ENCODE measurements at places on chromosomes 13 and 19.
A peak's percentile ranks its signal among the peaks of the same experiment; 100 is the strongest.

- DNase-seq = no peak
Measured at GRCh38 chr19:14401468-14402195, 17.5 kb downstream of the DDX39A start.

- DNase-seq = no peak
Measured at GRCh38 chr13:20701461-20701860, 2.0 kb upstream of the IL17D start.

- no peak for DNase-seq
Measured at GRCh38 chr13:53920916-53921315, 892.3 kb downstream of the OLFM4 start.

GRCh38 chr19:53102756-53103233, 427 bp downstream of the ZNF160 start:
- peak; percentile 36 for DNase-seq

- DNase-seq = no peak
Measured at GRCh38 chr13:25186187-25186586, 14.1 kb upstream of the AMER2 start.

DNA sequence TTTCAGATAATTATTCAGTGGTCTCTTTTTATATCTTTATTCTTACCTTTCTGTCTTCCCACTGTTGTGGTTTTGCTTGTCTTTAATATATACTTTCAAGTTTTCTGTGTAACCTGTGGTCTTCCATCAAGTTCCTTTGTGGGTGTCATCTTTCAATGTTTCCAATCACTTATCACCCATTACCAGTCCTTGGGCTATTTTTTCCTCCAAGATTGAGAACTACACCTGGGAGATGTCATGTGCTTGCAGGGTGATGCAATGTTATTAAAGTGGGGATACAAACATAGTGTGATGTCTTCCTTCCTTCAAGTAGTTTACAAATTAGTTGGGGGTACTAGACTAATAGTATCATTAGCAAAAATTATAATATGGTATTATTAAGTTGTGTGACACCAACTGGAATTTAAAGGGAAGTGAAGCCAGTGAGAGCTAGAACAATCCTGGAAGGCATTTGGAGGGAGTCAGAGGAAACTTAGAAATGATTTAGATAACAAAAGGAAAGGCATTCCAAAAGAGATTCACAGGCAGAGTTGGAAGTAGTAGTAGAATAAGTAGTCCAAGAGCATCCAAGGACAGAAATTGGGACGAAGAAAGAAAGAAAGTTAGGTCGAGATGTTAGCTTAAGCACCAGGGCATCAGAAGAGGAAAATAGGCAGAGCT, 3.4 kb downstream of the FNDC3A start:
- no peak for DNase-seq

- no peak for DNase-seq
Measured at GRCh38 chr19:16637535-16637934, 9.5 kb upstream of the MED26 start.

DNA sequence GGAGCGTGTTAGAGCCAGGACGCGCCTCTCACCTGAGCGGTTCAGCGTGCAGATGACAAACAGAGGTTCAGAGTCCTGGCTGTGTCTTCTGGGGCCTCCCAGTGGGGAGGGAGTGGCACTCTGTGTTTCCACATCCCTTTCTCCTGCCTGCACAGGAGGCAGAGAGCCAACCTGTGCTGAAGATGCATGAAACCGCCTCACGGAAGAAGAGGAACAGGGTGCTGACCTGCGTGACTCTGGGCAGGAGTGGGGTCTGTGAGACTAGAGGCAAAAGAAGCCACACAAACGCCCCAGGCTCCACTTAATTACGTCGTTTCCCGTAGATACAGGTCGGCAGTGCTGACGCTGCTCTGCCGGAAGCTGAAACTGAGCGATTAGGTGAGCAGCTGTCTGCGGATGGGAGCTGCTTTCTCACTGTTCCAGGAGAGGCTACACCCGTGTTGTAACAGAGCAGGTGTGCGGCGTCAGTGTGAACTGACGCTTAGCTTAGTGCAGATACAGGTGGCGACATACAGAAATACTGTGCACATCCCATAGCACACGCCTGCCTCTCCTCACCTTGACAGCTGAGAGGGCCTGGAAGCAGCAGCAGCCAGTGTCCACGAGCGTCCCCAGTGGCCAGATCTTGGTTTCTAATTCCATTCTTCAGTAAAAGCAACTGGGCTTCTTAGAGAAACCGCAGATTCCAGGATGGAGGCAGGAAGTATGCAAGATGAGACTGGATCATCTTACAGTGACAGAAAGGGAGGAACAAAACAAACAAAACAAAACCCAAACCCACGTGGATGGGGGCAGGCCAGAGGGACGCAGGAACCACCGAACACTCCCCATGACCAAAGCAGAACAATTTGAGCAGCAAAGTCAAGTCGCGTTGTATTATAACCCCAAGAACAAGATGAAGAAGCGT, 37.7 kb upstream of the MCF2L start:
- no peak for DNase-seq
